ENCODE measurements at places on chromosomes 5 and 9. TPM values are rescaled to one million over a fixed set of nuclear protein-coding genes. Genes with fewer than 3 reads are reported as not detected.

Gene ANKDD1B
- 0.68 TPM for total RNA-seq

Gene GPR151
- total RNA-seq, result not detected

Gene HAPLN1
- not detected for total RNA-seq

Gene RASA1
- total RNA-seq, result 46.5 TPM

Gene TMEM252
- not detected for total RNA-seq

Gene PCA3
- not detected for total RNA-seq

Gene SOHLH1
- not detected for total RNA-seq

Gene PPP2CA
- 100 TPM for total RNA-seq

Gene CDKN2B-AS1
- 1.9 TPM for total RNA-seq

Gene NME5
- under 0.01 TPM for total RNA-seq

Gene KIAA1958
- total RNA-seq, result 2.7 TPM

Gene PLEKHG4B
- not detected for total RNA-seq

Gene SLC12A7
- total RNA-seq, result 3.1 TPM

Gene MSMP
- not detected for total RNA-seq

Gene SLC36A2
- not detected for total RNA-seq

Gene PCDHB2
- 0.34 TPM for total RNA-seq

Gene OBP2B
- not detected for total RNA-seq

Gene MYOT
- not detected for total RNA-seq

Gene CPEB4
- total RNA-seq, result 52.6 TPM

Gene FAM163B
- not detected for total RNA-seq

Gene SAPCD2
- 2.1 TPM for total RNA-seq

Gene ABCA1
- 98.7 TPM for total RNA-seq

Gene ZNF883
- 1.4 TPM for total RNA-seq

Gene PCDHGA4
- total RNA-seq, result 1.8 TPM

Gene PAM
- total RNA-seq, result 83.7 TPM

Gene DMRT3
- total RNA-seq, result not detected

Gene ACTL7A
- not detected for total RNA-seq

Gene IL5
- not detected for total RNA-seq

Gene PTGS1
- total RNA-seq, result 0.34 TPM

Gene CER1
- not detected for total RNA-seq

Gene ST8SIA4
- 2.7 TPM for total RNA-seq

Gene MOB3B
- total RNA-seq, result 0.68 TPM

Gene SLC34A3
- total RNA-seq, result under 0.01 TPM

Gene SH3RF2
- total RNA-seq, result 32.2 TPM

Data from nasal cavity respiratory epithelium epithelial cell of viscerocranial mucosa (primary cell).